ENCODE measurements at places on chromosomes 11 and 22.

DNA sequence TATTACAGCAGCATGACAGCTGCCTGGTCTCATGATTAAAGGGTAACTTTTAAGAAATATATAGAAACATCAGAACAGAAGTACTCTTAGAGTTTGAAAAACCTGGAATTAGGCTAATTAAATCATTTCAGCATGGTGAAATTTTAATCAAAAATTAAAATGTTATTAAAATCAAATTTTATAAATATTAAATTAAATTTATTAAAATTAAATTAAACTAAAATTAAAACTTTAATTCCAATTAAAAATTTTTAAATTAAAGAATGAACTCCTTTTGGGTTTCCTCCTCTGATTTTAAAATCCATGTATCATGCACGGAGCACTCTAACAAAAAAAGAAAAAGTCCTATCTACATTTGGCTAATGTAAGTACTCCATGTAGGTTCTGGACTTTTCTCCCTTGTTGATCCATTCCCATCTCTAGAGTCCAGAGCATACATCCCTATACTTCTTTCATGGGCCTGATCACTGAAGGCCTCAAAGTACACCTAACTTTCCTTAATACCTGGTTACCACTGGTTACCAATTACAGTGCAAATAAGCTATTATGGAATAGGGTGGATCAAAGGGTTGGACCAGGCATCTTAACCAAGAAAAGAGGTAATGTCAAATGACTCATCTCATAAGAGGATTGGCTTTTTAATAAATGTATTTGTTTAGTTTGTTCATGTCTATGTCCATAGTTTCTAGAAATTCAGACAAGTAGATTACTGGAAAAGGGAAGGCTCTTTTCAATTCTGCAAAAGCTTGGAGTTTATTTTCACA is 48.4 kb upstream of the MUC15 start:
- no peak for DNase-seq

DNA sequence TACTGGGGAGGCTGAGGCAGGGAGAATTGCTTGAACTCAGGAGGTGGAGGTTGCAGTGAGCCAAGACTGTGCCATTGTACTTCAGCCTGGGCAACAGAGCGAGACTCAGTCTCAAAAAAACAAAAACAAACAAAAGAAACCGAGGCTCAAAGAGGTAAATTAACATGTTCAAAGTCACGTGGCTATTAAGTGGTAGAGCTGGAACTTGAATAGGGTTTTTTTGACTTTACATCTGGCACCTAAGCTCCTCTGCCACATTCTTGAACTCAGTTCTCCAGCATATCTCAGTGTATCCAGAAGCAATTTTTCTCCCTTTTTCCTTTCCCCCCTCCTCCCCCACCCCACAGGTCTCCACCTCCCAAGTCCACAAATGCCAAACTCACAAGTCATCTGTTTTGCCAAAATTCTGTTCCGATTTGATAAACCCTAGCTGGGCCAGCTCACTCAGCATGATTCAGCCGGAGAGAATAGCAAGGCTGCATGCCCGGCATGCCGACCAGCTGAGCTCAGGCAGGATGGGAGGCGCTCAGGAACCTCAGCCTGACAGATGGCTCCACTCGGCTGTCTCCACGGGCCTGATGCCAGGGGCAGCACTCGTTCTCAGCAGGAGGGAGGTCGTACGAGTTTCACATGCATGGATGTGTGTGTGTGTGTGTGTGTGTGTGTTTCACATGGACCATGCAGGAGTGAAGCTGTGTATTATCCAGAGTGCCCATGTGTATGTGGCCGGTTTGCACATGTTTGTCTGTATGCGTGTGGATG is 63.2 kb upstream of the RRAS2 start:
- peak; percentile 12 for DNase-seq

DNA sequence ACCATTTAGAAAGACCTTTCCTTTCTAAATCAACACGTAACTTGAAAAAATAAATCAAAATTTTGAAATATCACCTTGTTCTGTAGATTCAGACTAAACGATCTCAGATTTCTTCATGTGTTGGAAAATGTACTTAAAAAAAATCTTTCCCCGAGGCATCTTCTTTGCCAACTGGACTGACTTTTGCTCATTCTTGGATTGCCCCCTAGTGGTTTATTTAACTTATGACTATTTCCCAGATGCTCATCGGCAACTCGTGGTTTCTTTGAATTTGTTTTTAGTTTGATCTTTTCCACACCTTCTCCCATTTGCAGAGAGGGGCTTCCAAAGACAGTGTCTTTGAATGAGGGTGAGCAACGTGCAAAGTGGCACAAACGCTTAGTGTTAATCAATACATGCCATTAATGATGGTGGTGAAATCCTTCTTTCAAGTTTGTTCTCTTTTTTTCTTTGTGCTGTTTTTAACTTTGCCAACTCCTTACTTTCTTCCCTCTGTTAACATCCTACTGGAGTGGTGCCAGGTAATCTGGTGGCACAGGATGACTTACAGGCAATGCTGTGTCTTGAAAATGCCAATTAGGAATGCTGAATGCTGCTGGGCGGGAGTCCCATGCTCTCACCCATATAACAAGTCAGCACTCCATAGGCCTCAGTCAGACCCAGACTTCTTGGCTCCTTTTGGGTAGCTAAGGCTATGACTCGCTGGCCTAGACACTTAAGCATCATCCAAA is 18.3 kb downstream of the PRSS23 start:
- no peak for DNase-seq

GRCh38 chr11:66100272-66101065 is 30.4 kb downstream of the PACS1 start:
- DNase-seq, result no peak

DNA sequence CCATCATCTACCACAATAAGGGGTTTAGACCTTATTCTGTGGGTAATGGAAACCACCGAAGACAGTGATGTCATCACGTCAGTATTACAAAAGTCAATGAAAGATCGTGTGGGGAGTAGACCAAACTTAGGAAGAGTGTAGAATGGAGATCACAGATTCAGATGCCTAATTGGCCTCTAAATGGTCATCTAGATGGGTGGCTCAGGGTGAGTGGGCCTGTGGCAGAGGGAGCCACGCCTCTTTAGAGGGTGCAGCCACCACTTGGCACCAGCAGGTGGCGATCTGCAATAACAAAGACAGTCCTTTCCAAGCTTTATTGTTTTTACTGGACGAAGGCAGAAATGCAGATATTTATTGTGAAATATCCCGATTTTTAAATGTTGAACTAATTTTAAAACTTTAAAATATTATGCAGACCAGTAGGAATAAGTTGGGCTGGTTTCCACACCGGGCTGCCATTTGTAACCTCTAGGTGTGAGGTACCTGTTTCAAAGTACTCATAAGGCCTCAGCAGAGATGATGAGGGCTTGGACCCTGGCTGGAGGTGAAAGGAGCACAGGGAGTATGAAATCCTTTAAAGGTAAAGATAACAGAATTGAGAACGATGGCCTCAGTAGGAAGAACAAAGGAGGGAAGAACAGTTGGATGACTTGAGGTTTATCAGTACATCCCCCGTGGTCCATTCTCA is 222.0 kb downstream of the DBX1 start:
- peak; percentile 42 for DNase-seq

DNA sequence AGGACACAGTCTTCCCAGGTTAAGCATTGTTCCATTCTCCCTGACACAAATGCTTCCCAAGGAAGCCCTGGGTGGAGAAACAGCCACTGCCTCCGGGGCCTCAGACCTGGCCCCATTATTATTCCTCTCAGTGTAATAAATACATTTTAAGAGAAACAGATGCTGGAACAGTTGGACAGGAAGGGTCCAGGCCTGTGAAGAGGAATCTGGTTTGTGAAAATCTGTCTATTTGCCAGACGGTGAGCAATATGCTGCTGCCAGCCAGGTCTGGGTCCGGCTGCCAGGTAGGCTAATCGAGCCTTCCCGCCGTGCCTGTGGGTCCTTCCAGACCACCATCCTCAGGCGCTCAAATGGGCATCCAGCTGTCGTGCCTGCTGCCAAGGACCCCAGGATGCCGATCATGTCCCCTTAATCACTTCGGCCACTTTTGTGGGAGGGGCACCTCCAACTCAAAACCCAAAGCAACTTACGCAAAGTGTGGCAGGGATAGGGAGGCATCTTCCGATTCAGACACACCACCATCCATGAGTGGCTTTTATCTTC is 528.4 kb downstream of the MIAT start:
- DNase-seq, result no peak

- no peak for DNase-seq
These were observed 74.4 kb downstream of the TNRC6B start for GRCh38 chr22:40252146-40252545.
